Midbrain (tissue), 1 donor: ENCODE measurements at places on chromosomes 6 and 20.

- DNase-seq, result peak; percentile 84
Measured at GRCh38 chr6:36979347-36979742, 6.7 kb downstream of the MTCH1 start.

DNA sequence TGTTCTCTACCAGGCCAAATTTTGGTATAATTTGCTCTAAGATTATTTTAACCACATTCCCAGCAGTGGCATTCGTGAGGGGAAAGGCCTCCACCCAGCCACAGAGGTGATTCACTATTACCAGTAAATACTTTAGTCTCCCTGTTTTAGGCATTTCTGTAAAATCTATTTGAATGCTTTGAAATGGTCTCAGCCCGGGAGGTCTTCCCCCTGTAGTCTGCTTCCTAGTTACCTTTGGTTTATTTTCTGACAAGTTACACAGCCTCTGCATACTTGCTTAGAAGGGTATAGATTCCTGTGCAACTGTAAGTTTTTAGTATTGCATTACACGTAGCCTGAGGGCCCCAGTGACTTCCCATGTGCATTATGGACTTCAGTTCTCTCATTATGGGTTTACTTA is 248.7 kb downstream of the C6orf118 start:
- DNase-seq, result no peak

DNA sequence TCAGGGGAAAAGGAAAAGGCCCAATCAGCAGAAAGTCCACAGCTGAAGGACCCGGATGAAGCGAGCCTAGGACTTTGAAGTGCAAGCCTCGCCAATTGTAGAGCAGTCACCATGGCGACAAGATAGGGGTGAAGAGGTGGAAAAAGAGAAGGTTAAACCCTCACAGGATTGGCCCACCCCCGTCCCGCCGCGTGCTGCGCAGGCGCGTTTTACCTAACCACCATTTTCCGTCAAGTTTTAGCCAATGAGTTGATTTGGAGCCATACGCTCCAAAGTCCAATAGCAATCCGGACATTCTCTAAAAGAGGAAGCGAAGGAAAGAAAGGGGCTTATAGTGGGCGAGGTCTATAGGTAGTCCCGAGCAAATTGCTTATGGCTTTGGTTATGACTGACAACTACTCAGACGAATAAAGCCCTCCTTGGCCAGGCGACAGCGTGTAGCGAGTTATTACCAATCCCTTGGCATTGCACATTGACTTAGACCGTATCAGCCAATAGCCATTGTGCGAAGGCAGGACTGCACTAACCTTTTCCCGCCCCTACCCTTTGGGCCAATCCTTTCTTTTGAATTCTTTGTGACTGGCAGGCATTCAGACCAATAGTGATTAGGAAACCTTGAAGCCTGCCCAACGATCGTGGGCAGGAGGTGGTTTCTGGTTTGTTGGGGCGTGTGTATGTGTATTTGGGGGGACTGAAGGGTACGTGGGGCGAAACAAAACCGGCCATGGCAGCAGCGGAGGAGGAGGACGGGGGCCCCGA is at the start of gene RNF5:
RNF5 (plus strand) TSS at position 618 of the 759 bp plus-strand sequence; CDS start at position 725, 107 bp downstream.
- peak; percentile 99 for DNase-seq

DNA sequence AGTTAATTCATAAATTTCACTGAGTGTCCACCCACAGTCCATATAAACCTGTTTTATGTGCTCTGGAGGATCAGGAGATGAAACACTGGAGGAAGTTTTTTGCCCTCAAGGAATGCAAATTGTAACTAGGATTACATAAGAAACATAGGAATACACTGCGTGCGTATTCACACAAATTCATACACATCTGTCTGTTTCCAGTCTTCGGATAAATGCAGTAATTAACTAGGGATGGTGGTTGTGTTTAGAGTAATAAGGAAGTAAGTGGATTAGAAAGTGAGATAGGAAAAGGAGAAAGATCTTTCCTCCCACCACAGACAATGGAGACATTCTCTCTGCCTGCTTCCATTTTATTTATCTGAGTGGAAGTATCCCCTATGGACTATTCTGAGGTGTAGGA is 35.7 kb upstream of the POPDC3 start:
- DNase-seq, result no peak

- DNase-seq, result no peak
Measured at GRCh38 chr6:56962441-56962840, 7.5 kb downstream of the BEND6 start.
